Stromal cell of bone marrow (primary cell): ENCODE measurements at places on chromosomes 3 and 15.

GRCh38 chr3:124686028-124686670 is 44.1 kb upstream of the UMPS start:
- DNase-seq: no peak

GRCh38 chr15:74315626-74316025 is 51.8 kb downstream of the CYP11A1 start:
- DNase-seq: no peak

DNA sequence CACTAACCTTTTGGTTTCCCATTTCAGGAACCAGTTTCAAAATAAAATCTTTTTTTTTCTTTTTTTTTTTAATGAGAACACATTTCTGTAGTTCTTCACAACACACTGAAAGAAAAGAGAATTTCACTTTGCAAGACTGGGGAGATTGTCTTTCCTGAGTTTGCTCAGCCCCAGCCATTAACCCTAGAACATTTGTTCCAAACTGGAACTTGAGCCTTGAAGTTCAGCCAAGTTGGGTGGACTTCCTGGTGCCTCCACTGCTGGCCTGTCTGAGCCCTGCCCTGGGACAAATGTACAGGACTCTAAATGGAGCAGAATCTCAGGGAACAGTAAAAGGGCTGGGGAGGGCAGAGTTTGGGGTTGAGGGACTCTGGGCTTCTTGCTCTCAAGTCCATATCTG is 196.4 kb upstream of the LPP start:
- no peak for DNase-seq

DNA sequence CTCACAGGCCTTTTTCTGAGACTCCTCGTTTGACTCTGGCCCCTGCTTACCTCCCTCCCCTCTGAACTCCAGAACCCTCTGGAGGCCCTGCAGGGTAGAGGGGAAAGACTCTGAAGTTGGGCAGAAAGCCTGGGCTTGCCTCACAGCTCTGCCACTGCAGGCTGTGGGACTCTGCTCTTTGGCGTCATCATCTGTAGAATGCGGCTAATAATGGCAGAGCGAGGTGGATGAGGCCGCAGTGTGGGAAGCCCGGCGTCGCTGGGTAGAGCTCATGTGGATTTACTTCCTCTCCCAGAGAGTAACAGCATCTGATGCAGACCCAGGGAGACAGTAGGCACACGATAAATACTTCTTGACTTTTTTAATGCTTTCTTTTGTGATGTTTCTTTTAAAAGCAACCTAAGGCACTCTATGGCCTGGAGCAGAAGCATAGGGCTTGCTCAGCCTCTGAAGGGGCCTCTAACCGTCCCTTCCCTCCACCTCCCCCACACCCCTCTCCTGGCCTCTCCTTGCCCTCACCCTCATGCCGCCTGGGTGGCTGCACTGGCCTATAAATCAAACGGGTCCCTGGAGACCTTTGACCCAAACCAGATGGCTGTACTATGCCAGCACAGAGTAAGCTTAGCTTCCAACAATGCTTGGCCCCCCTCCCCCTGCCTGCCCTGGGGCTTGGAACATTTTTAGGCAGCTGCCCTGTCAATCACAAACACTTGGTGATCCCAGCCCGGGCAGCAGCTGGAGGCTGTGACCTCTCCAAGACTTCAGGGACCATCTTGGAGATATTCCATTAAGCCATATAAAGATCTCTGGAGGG is 32.9 kb downstream of the SPSB4 start:
- DNase-seq: no peak

- peak; percentile 46 for DNase-seq
Measured at GRCh38 chr15:91970142-91970541, 116.6 kb downstream of the SLCO3A1 start.

DNA sequence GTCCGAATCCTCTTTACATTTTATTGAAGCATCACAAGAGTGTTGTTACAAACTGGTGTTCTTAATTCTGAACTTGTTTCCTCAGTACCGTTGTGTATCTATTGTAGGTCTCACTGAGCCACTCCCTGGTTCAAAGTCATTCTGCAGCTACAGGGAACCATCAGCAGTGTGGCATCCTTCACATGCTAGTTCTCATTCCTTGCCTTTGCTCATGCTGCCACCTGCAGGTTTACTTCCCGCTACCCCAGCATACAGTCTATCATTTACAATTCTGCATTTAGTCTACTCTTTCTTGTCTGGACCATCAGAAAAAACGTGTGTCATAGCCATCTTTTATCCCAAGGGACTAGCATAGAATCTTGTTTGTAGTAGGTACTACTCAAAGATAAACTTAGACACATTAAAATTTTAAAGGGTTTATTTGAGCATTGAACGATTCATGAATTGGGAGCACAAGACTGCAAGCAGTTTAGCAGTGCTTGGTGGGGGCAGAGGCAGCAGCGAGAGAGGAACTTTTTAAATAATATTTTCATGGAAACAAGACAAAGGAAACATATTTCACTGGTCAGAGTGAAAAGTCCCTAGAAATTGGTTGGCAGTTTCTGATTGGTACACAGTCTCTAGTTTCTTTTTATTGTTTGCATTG is 402.1 kb downstream of the CADM2 start:
- DNase-seq: peak; percentile 1

DNA sequence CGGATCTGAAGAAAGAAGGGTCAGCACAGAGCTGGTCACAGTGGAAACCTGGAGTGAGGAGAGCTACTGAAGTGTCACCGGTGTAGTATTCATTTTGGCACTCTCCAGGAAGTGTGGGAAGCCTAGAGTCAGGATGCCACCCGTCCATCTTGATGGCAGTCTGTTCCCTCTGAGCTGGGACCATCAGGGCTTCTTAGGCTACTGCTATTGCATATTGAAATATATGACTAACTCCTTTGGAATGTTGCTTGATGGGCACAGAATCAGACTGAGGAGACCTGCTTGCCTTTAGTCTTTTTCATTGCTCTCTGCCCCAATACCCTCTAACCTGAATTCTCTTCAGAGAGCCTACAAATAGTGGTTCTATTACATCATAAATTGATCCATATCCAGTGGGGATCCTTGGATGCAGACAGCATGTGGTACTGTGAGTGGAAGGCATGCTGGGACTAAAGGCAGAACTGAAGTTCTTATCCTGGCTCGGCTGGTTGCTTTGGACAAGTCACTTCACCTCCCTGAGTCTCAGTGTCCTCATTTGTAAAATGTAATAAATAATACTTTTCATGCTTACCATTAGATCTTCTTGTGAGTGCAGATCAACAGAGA is 143.5 kb downstream of the PDE8A start:
- no peak for DNase-seq

DNA sequence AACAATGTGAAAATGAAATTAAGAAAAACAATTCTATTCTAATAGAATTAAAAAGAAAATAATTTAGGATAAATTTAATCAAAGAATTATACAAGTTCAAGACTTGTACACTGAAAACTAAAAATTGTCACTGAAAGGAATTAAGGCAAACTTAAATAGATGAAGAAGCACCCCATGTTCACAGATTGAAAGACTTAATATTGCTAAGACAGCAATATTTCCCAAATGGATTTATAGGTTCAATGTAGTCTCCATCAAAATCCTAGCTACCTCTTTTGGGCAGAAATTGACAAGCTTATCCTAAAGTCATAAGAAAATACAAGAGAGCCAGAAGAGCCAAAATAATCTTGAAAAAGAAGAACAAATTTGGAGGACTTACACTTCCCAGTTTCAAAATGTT is 53.5 kb upstream of the UBE3A start:
- no peak for DNase-seq

- peak; percentile 46 for DNase-seq
Measured at GRCh38 chr3:36707623-36708409, 56.5 kb downstream of the DCLK3 start.

GRCh38 chr15:90367576-90367975 is 15.5 kb downstream of the ZNF774 start:
- peak; percentile 62 for DNase-seq
